Right ventricle myocardium inferior (tissue), 1 donor: ENCODE measurements at places on chromosomes 5 and 9.

GRCh38 chr9:6692433-6692832 lies 46.9 kb upstream of the GLDC start:
- DNase-seq: no peak

GRCh38 chr5:149357370-149358293 lies at the start of gene PCYOX1L:
Gene PCYOX1L, plus strand, starts transcription at chr5:149358046. Its CDS starts 23 bp downstream, at chr5:149358069.
- DNase-seq: peak; percentile 99

DNA sequence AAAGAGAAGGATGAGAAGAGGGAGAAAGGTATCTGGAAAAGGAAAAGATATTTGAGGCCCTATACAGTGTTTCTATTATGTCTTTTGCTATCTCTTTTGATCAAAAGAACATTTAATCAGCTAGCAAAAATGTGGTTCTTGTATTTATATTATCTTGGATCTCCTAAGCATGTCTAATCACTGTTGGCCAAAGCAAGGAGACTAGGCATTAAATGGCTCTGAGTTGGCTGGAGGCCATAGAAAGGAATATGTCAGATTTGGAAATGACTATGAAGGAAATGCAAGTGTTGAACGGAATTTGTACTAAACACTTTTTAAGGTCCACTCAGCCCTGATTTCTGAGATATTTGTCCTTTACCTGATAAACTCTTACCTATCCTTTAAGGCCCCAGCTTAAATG lies 22.4 kb upstream of the THG1L start:
- no peak for DNase-seq

DNA sequence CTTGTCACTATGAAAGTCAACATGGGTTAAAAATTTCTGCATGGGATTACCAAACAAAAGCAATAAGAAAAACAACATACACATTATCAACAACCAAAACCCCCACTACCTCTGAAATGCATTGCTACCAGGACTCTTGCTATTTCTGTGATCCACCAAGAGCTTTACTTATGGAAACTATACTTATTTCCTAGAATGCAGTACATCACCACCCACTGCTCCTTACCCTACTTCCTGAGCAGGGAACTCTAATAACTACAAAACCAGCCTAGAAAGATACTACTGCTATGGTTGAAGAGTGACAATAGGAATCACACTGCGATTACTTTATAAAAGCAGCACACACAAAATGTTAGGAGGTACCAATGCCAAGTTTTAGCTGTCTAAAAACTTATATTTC lies 22.2 kb downstream of the LURAP1L start:
- DNase-seq: no peak
